ENCODE measurements at places on chromosomes 7 and 10.
A peak's percentile ranks its signal among the peaks of the same experiment; 100 is the strongest.

DNA sequence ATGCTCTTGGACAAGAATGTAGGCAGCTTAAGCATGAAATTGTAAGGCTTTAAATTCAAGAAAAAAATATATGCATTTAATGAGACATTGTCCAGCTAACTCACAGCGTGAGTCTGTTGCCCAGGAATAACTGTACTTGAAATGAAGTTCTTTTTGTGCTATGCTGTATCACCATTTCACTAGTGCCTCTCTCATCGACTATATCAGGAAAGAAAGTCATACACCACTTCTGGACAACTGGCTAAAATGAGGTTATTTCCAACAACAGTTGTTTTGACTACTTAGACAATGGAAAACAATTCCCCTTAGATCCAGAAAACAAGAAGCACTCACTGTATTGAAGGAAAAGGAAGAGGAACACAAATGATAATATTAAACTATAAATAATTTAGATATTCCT, 251.8 kb downstream of the CRPPA start:
- DNase-seq = no peak

GRCh38 chr10:65123120-65123519, 1601.9 kb downstream of the REEP3 start:
- no peak for DNase-seq

- DNase-seq = no peak
Measured at GRCh38 chr7:149727899-149728476, 45.4 kb downstream of the ZNF467 start.

DNA sequence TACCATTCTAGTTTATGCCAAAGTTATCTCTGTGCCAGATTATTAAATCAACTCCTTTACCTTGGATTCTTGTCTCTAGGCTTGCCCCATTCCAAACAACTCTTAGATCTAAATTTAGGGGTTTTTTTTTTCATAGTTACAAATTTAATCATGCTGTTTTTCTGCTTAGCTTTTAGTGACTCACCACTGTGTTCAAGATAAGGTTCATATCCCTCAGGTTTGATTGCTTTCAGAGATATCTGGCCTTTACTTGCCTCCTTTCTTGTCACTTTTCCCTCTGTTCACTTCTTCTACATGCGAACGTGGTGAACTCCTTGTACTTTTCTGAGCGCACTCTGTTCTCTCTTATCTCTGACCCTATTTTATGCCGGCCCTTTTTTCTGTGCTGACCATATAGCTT, 78.2 kb downstream of the VPS50 start:
- no peak for DNase-seq

- DNase-seq = no peak
Measured at GRCh38 chr7:57638666-57639065, 188.7 kb downstream of the ZNF716 start.

GRCh38 chr10:79473496-79474095, 28.2 kb upstream of the ZCCHC24 start:
- no peak for DNase-seq

DNA sequence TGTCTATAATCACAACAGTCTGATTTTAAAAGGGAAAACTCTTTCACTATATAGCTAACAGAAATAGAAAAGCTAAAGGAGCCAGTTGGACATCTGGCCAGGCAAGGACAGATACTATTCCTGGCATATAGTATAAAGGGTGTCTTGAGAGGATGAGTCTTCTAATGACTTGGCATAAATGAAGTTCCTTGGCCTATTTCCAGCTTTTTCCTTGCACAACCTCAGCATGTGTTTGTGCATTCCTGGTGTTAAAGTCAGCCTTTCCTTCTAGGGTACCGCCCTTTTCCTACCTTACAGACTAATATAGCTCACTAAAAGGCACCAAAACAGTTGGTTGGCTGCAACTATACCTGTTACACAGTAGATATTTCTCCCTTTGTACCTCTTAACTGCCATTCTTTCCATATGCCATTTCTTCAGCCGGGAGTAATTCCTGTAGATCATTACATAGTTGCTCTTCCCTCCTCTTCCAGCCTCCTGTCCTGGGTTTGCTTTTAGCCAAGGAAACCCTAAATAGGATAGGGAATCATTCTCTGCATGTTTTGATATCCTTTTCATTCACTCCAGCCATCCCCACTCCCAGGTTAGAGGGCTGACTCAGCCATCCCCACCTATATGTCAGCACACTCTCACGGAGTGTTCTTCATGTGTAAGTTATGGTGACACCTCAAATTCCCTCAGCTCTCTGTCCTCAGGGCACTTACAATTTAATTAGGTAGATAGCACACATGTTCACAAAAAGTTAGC, 102.1 kb upstream of the MDFIC start:
- peak; percentile 95 for DNase-seq

DNA sequence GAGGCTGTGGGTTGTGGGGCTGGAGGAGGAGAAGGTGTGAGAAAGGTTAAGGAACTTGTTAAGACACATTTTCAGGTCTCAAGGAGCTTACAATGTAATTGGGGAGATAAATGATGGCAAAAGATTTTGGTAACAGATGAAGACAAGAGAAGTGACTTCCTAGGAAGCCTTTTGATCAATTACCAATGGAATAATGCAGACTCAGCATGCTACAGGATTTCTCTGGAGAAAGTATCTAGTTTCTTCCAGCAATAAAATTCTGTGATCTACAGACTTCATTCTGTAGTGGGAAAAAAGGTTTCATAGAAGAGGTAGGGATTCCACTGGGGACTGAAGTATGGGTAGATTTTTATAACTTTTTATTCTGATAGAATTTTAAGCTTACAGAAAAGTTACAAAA, 184.2 kb upstream of the RHOBTB1 start:
- no peak for DNase-seq

- peak; percentile 58 for DNase-seq
Measured at GRCh38 chr7:92809760-92810573, 26.4 kb downstream of the CDK6 start.

DNA sequence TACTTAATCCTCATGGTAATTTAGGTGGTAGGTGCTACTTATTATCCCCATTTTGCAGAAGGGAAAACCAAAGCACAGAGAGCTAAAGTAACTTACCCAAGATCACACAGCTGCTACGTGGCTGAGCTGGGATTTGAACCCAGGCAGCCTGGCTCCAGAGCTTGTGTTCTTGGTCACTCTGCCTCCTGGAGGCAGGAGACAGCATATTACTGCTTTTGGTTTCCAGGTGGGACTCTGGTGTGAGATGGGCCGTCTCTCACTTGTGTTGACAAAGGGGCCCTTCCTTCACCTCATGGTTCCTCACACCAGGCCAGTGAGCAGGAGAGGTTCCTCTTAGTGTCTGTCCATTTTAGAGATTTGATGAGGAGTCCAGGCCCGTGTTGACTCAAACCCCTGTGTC, 79.8 kb upstream of the PPIF start:
- no peak for DNase-seq
